Left kidney (tissue), 8 donors: ENCODE measurements at places on chromosomes 6 and 20. TPM values are rescaled to one million over a fixed set of nuclear protein-coding genes. Genes with fewer than 3 reads are reported as not detected.
A peak's percentile ranks its signal among the peaks of the same experiment; 100 is the strongest.

Gene ADGB
- polyA plus RNA-seq = 0.62 TPM

Gene MAPK13
- 23.2 TPM for polyA plus RNA-seq

Gene IP6K3
- polyA plus RNA-seq = 1.0 TPM

Gene GTPBP2
- 63.7 TPM for polyA plus RNA-seq

Gene HLA-DMA
- 14.7 TPM for polyA plus RNA-seq

Gene HSPA1L
- 3.8 TPM for polyA plus RNA-seq

DNA sequence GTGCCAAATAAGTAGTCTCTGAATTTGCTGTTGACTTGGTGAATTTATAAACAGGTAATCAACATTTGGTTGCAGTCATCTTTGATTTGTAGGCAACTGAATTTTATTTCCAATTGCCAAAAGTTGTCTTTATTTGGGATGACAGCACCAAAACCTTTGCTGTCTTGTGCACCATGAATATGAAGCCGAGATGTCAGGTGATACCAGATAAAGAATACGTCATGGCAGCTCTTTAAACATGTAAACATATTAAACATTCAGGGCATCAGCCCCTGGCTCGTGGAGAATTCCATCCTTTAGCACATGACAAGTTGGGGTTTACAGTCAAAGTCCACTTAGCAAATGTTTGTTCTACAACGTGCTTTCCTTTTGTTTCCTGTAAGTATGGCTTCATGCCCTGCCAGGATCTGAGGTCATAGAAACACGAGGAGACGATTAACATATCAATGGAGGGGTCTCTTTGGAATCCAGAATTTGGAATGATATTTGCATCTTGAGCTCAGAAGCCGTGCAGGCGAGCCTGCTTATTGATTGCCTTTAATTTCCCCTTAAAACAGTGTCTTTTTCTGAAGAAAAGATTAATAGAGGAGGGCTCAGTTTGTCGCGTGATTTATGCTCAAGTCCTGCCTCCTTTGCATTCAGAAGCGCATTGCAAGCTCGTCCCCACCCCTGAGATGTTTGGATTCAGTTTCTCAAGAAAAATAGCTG lies 170.2 kb upstream of the ZNF217 start:
- DNase-seq = peak; percentile 62

GRCh38 chr6:153001767-153002612 lies 519 bp downstream of the MTRF1L start:
- no peak for DNase-seq

DNA sequence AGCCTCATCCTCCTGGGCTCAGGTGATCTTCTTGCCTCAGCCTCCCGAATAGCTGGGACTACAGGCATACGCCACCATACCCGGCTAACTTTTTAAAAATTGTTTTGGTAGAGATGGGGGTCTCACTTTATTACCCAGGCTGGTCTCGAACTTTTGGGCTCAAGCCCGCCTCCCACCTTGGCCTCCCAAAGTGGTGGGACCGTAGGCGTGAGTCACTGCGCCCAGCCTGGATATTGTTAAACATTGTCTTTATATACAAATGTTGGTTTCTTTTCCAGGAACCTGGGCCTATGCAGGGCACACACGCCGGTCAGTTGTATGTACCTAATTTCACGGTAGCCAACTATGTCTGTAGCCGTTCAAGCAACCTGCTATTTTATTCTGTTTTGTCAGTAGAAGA lies 60.1 kb downstream of the SYNJ2 start:
- DNase-seq = no peak

GRCh38 chr6:92911301-92911700 lies 508.1 kb downstream of the EPHA7 start:
- DNase-seq = no peak
